ENCODE measurements at places on chromosomes 7 and 10.

GRCh38 chr7:79837915-79838314 lies 296.7 kb upstream of the GNAI1 start:
- DNase-seq = no peak

GRCh38 chr10:102645388-102645740 lies 1.1 kb downstream of the TRIM8 start:
- no peak for DNase-seq

- no peak for DNase-seq
Measured at GRCh38 chr10:19941206-19941880, 125.1 kb downstream of the PLXDC2 start.

- DNase-seq = no peak
Measured at GRCh38 chr7:7792056-7792455, 73.6 kb upstream of the RPA3 start.

DNA sequence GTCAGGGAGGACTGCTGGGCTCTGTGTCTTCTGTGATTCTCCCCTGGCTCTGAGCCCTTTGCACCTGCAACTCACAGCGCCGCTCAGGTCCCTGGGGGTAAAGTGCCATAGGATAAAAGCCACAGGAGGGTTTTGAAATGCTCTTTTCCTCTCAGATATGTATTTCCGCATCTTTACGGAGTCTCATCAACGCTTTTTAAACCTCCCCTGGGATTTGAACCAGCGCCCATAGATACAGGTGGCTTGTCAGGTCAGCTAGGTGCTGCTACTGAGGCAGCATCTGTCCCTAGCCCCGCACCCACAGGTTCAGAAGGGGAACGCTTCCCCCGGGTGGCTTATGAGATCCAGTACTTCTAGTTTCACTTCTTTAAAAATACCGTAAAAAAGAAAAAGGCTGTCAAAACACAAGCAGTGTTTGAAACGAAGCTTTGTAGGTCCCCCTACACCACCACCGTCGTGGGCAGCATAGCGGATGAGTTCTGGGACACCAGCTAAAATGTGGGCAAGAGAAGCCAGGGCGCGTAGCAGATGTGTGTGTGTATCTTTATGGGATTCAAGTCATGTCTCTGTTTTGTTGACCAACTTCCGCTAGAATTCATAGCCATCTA lies 173.5 kb downstream of the CUX1 start:
- DNase-seq = no peak

DNA sequence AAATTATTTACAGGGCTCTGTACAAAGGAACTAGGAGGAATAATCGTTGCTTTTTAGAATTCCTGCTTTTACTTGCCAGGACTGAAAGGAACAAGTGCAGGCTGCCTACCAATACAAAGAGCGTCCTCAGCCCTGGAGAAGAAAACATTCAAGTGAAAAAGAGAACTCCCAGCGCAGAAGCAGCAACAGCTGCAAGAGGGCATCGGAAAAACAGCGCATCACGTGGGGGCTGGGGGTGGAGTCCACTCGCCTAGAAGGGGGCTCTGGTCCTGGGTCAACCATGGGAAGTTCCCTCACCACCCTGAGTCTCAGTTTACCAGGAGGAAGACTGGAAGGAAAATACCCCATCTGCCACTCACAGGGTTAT lies 385 bp upstream of the C10orf90 start:
- no peak for DNase-seq

DNA sequence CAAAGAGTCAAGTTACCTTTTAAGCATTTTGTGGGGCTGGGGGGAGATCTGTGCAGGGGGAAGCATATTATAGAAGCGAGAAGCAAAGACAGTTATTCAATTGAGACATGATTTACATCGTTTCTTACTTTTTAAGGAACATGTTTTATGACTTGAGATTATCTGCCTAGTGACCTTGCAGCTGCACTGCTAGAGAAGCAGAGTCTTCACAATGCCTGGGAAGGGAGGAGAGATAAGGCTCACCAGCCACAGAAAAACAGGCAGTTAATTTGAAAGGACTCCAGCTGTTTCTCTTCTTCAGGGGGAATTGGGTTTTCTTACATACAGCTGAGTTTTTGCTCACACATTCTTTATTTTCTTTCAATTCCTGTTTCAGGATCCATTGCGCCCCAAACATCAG lies 31.0 kb downstream of the PHYH start:
- no peak for DNase-seq

DNA sequence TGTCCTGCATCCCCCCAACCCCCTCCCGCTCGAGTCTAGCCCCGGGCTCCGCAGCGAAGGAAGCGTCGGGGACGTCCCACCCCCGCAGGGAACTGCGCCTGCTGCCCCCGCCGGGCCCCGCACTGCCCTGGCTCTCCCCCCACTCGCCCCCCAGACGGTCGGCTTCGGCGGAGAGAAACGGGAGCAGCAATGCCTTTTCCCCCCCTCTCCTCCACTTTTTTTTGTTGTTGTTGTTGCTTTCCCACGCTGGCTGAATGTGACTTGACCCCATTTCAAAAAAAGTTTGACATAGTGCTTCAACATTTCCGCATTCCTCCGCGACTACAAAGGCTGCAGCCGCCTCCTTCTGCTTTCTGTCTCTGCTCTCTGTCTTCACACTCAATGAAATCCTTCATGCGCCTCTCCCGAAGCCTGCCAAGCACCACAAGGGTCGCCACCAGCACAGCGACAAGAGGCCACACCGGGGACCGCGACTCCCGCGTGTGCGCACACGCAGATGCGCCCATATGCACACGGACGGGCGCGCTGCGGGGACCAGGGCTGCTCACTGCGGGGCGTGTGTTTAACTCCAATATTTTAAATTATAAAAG lies 1.0 kb downstream of the CDK6 start:
- peak; percentile 56 for DNase-seq

GRCh38 chr10:75145590-75145989 lies 34.1 kb downstream of the SAMD8 start:
- DNase-seq = no peak

DNA sequence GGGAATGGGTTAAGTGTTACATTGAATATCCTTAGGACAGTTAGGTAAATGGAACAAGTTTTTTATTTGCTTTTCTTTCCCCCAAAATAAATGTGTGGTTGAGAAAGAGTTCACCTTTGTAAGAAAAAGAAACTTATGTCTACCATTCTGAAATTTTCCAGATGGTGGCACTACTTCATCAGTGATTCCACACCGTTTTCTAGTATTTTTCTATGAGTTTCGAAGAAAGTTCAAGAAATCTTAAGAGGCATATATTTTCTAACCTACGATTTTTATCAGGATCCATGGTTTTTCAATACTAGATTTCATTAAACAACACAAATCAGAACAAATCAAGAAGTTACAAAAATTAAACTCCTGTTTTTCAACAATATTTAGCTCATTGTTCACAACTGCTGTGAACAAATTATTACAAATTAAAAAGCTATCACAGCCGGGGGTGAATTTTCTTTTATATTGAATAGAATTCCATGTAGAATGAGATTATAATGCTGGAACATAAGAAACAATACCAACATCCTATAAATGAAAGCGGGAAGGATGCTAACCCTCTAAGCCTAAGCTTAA lies 163.1 kb upstream of the NPVF start:
- no peak for DNase-seq

DNA sequence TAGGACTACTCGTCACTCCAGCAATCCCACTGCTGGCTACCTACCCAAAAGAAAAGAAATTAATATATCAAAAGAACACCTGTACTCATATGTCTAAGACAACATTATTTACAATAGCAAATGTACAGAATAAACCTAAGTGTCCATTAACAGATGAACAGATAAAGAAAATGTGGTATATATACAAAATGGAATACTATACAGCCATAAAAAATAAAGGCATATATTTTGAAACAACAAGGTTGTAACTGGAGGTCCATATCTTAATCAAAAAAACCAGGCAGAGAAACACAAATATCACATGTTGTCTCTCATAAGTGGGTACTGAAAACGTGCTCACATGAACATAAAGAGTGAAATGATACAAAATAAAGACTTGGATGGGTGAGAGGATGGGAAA lies 1073.3 kb upstream of the PHF14 start:
- DNase-seq = no peak

GRCh38 chr7:48876087-48876486 lies 48.3 kb upstream of the CDC14C start:
- DNase-seq = no peak

- DNase-seq = no peak
Measured at GRCh38 chr7:116030651-116031276, at the start of gene TFEC. TSS of gene TFEC (minus strand) at chr7:116030763. CDS start at chr7:115984441, 46,322 bp downstream.

- no peak for DNase-seq
Measured at GRCh38 chr10:69224862-69225657, 4.9 kb downstream of the HKDC1 start.

- no peak for DNase-seq
Measured at GRCh38 chr10:86390337-86391120, 23.9 kb upstream of the GRID1 start.

GRCh38 chr7:38385682-38386081 lies 112.2 kb upstream of the TARP start:
- DNase-seq = no peak

DNA sequence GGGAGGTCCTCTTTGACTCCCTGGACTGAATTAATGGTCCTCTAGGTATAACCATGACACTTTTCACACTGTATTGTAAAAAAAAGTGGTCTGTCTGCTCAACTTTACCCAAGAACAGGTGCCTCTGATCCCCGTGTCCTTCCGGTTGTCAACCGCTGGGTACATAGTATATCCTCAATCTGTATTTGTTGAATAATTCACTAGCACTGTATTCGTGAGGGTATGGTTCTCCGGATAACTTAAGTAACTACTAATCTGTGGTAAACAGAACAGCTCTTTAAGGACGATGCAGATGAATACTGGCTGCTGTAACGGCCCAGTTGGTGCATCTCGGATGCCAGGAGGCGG lies 472 bp upstream of the ADAM22 start:
- DNase-seq = no peak

GRCh38 chr7:83799333-83799732 lies 150.4 kb upstream of the SEMA3E start:
- DNase-seq = no peak

DNA sequence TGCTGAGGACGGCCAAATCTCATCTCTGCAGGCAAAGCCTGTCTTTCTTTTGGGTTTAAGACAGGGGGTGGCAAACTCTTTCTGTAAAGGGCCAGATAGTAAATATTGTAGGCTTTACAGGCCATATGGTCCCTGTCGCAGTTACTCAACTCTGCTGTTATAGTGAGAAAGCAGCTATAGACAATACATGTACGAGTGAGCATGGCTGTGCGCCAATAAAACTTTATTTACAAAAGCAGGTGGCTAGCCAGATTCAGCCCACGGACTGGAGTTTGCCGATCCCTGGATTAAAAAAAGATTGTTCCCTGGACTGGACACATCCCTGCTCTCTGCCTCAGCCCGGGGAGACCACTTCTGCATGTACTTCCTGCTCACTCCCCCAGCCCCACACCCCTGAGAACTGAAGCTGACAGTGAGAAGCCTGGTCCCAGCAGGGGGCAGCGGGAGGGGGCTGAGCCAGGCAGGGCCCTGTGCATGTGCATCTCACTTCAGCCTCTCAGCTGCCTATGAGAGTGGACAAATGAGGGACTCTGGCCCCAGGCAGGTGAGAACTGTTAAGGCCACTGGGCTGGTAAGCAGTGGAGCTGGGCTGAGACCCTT lies 392.4 kb downstream of the PLXNA4 start:
- no peak for DNase-seq

GRCh38 chr10:117656385-117657367 lies 114.1 kb downstream of the EMX2 start:
- no peak for DNase-seq

DNA sequence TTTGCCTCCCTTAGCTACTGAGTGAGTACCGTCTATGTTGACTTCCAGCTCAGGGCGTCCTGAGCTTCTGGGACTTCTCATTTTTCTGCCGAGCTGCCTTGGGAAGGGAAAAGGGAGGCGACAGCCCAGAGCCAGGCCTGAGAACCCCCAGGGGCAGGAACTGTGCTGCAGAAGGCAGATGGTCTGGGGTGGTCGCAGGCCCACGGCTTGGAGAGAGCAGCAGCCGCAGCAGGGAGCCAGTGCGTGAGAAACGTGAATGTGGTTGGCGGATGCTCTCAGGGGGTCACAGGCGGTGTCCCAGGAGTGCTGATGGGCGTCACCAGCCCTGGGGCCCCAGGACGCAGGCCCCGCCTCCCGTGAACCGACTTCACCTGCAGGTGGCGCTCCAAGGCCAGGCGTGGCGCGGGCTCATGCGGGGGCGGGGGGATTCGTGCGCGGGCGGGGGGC lies 9.2 kb upstream of the PWWP2B start:
- DNase-seq = peak; percentile 86

GRCh38 chr10:31620226-31621151 lies 301.5 kb downstream of the ZEB1 start:
- no peak for DNase-seq

DNA sequence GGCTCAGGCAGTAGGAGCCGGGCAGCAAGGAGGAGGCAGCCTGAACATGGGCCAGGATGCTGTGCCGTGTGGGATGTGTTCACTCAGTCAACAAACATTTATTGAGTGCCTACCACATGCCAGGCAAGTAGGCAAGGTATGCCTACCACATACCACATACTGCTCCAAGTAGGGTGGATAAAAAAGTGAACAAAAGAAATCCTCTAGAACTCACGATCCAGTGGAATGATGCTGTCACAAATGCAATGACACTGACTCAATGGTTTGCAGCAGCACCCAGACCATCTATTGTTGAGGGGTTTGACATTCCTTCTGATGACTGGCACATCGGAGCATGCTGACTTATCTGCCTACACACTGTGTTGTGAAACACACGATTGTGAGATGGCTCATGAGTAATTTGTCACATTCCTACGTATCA lies 413.5 kb downstream of the NRG3 start:
- DNase-seq = no peak

GRCh38 chr10:76150876-76151288 lies 719.5 kb downstream of the LRMDA start:
- DNase-seq = no peak

DNA sequence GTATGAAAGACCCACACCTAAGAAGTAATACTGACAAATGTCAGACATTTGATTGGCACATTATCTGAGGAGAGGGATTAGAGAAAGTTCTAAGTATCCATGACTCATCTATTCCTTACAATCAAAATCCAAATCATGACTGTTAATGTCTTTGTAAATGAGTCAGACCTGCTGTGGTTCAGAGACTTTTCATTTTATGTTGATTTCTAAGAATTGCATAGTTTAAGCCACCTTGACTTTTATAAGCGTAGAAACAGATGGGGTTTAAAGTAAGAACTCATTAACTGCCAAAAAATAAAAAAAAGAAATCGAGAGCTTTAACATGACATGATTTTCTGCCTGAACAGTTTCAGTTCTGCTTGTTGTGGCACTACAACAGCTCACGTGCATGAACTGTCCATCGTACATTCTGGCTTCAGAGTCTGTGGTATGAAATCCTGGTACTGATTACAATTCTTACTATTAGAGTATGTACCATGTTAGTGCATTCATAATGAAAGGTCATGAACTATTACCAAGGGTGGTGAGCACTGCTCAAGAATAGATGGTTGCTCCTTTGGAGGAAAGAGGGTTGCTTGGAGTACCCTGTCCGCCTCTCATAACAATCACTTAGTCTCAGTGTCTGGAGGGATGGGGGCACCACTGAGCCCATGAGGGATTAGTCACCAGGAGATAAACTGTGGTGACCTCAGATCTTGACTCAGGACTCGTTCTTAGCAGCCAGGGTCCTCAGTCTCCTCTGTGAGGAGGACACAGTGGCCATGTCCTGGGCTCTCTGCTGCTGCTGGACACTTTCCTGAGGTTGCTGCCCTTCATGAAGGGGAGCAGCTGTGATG lies 42.2 kb downstream of the ACSM6 start:
- no peak for DNase-seq

- no peak for DNase-seq
Measured at GRCh38 chr10:52706332-52707070, 66.1 kb downstream of the MBL2 start.
